ENCODE measurements at places on chromosomes 2 and 18. TPM values are rescaled to one million over a fixed set of nuclear protein-coding genes. Genes with fewer than 3 reads are reported as not detected.

DNA sequence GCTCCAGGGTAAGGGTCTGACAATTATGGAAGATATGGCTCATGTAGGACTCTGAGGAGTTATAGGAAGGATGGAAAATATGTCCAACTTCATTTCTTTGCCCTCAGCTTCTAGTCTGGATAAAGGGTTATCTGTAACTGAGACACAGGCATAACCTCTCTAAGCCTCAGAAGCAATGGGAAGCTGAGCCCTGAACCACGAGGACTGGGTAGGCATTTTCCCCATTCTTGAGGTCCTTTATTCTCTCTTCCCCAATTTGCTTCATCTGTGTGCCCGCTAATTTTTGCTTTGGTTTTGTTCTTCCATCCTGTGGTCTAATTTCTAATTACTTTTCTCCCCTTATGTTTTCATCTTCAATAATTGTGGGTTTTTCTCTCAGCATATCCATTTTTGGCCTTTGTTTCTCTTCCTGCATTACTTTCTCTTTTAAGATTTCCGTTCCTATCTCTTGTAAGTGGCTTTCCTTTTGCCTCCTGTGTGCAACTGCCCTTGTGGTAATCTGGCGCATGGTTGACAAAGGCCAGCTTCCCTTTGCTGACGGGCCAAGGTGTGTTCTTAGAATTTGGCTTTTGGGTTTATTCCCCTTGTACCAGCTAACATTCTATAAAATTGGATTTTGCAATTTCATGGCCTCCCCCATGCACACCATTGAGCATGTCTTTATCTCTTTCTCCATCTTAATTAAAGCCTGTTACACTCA, 343.8 kb downstream of the TXNL1 start:
- H3K27ac ChIP-seq: no peak overlapping the region
- H3K4me3 ChIP-seq: no peak overlapping the region
- H3K4me1 ChIP-seq: no peaks in the 10 kb centered on the region

DNA sequence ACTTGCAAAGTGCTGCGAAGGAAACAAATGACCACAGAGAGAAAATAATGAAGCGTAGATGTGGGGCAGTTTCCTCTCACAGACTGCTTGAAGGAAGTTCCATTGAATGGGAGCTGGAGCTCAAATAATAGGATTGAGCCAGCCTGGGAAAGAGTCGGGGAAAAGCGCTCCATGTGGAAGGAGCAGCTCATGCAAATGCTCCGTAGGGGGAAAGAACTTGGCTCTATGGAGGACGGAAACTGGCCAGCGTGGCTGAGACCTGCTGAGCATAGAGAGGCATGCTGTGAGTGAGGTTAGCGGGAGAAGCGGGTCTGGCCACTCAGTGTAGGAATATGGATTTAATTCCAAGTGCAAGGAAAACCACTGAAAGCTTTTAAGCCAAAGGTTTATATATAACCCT, 28.6 kb upstream of the VIT start:
- no peak overlapping the region for H3K27ac ChIP-seq
- DNase-seq: no peak
- H3K36me3 ChIP-seq: no peaks in the 10 kb centered on the region

GRCh38 chr2:42314892-42315468, 46.0 kb downstream of the COX7A2L start:
- H3K4me3 ChIP-seq: no peak overlapping the region
- peaks cover 36% of the 10 kb centered on the region for H3K36me3 ChIP-seq
- H3K27me3 ChIP-seq: no peaks in the 10 kb centered on the region
- no peak for DNase-seq
- H3K4me1 ChIP-seq: no peaks in the 10 kb centered on the region
- no peak overlapping the region for H3K27ac ChIP-seq

OTOS gene
- total RNA-seq: not detected

TSGA10 gene
- total RNA-seq: 4.4 TPM

- H3K36me3 ChIP-seq: peaks cover 14% of the 10 kb centered on the region
- no peaks in the 10 kb centered on the region for H3K4me1 ChIP-seq
- no peak for DNase-seq
- no peaks in the 10 kb centered on the region for H3K27me3 ChIP-seq
- H3K4me3 ChIP-seq: no peak overlapping the region
- no peak overlapping the region for H3K27ac ChIP-seq
These were observed 268.6 kb downstream of the HDAC4 start for GRCh38 chr2:239132156-239132709.

DNA sequence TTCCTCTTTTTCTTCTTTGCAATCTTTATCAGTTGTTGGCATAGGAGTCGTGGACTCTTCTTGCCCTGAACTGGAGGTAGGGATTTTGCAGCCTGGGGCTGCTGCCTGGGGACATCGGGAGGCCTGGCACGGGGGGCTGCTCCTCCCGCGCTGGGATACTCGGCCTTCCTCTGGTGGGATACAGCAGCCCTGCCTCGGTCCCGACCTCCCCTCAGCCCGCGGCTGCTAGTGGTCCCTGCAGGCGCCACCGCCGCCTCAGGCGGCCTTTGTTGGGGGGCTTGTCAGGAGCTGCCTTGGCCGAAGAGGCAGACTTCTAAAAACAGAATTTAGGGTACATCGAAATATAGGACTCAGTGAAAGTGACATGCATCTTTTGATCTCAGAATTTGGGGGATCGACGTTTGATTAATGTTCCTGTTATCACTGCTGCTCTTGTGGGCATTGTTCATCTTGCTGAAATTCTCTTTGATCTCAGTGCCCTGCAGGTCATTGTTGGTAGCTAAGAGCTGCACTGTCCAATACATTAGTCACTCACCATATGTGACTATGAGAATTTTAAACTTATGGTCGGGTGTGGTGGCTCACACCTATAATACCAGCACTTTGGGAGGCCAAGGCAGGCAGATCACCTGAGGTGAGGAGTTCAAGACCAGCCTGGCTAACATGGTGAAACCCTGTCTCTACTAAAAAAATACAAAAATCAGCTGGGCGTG, 16.3 kb downstream of the POLR2D start:
- H3K27me3 ChIP-seq: no peaks in the 10 kb centered on the region
- no peaks in the 10 kb centered on the region for H3K4me1 ChIP-seq
- H3K27ac ChIP-seq: no peak overlapping the region

RAPGEF4 gene
- 1.5 TPM for total RNA-seq

- H3K4me1 ChIP-seq: no peaks in the 10 kb centered on the region
- H3K36me3 ChIP-seq: no peaks in the 10 kb centered on the region
These were observed 60.4 kb downstream of the ARL4C start for GRCh38 chr2:234436482-234436837.

GRCh38 chr18:11791131-11791530, 60.1 kb upstream of the CHMP1B start:
- no peak overlapping the region for H3K4me3 ChIP-seq
- H3K27ac ChIP-seq: no peak overlapping the region
- no peaks in the 10 kb centered on the region for H3K27me3 ChIP-seq
- no peak for DNase-seq

GRCh38 chr2:201660293-201660895, 17.1 kb upstream of the TMEM237 start:
- no peaks in the 10 kb centered on the region for H3K36me3 ChIP-seq
- H3K27me3 ChIP-seq: no peaks in the 10 kb centered on the region
- no peak overlapping the region for H3K27ac ChIP-seq

DNA sequence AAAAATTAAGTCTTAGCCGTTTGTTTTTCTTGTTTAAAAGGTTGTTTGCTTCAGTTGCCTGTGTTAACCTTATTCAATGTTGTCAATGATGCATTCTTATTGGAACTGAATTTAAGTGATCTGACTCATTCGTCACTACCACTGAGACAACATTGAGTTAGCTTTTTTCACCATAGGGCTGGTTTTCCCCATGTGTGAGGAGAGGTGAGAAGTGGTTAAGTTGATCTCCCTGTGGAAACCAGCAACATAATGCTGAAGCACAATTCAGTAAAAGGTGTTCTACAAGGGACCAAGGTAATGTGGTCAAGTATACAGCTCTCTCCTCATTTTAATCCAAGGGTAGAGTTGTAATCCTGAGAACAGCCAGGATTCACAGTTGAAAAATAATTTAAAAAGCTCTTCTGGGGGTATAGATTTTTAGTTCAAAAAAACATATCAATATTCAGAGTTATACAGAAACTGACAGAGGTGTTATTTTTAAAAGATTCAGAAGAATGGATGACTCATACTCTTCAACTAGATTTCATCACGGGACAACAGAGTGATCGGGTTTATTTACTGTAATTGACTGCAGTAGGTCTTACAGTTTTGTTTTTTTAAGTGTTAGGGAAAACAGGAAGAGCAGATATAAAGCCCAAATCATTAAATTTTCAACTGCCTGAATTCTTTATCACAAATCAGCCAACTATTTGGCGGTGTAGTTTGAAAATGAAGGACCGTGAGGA, 12.6 kb downstream of the NOP58 start:
- peaks cover 46% of the 10 kb centered on the region for H3K36me3 ChIP-seq
- no peak overlapping the region for H3K4me3 ChIP-seq
- DNase-seq: no peak
- no peaks in the 10 kb centered on the region for H3K27me3 ChIP-seq
- peaks cover 12% of the 10 kb centered on the region for H3K4me1 ChIP-seq

CIB4 gene
- total RNA-seq: not detected

CHRND gene
- total RNA-seq: not detected

SPATA3 gene
- not detected for total RNA-seq

DNA sequence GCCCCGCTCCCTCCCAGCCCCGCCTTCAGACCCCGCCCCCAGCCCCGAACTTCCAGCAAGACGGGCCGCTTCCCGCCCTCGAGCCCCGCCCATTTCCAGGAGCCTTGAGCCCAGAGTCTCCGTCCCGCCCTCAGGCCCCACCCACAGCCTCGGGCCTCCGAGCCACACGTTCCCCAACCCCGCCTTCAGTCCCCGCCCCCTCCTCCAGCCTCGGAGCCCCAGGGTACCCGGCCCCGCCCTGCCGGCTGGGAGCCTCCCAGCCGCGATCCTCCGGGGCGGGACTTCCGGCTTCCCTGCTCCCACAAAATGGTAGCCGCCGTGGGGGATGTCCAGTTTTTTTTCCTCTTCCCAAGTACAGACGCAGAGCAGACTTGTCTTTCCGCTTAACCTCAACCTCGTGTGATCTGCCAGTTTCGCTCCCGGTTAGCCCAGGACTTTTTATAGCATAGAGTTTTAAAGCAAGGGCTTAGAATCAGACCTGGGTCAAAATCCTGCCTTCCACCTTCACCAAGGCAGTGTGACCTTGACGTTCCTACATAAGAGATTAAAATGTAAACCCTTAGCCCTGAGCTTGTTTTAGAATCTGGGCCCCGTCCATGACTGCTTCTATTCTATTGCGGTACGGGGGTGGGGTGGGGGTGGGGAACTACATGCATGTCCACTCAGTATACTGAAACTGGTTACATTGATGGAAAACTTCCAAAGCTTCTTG, 435 bp upstream of the GPR155 start:
- peak; percentile 100 for DNase-seq
- H3K27ac ChIP-seq: peak overlapping the region; percentile 83
- no peaks in the 10 kb centered on the region for H3K27me3 ChIP-seq
- no peaks in the 10 kb centered on the region for H3K36me3 ChIP-seq
- H3K4me1 ChIP-seq: peaks cover 8% of the 10 kb centered on the region

DNA sequence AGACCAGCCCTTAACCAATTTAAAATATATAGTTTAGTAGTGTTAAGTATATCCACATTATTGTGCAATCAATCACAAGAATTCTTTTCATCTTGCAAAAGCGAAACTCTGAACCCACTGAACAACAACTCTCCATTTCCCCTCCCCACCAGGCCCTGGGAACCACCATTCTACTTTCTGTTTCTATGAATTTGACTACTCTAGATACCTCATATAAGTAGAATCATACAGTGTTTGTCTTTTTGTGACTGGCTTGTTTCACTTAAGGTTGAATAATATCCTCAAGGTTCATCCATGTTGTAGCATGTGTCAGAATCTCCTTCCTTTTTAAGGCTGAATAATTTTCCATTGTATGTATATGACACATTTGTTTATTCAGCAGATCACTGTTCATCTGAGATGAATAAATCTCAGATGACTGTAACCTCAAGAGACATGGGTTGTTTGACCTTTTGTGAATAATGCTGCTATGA, 8.1 kb upstream of the SOS1 start:
- DNase-seq: no peak
- H3K27me3 ChIP-seq: no peaks in the 10 kb centered on the region
- peaks cover 7% of the 10 kb centered on the region for H3K4me1 ChIP-seq
- H3K4me3 ChIP-seq: no peak overlapping the region
- H3K36me3 ChIP-seq: no peaks in the 10 kb centered on the region

- H3K4me3 ChIP-seq: no peak overlapping the region
- H3K4me1 ChIP-seq: no peaks in the 10 kb centered on the region
- no peak for DNase-seq
- no peaks in the 10 kb centered on the region for H3K27me3 ChIP-seq
- no peak overlapping the region for H3K27ac ChIP-seq
- no peaks in the 10 kb centered on the region for H3K36me3 ChIP-seq
These were observed 80.2 kb downstream of the ASAP2 start for GRCh38 chr2:9286554-9287399.

- no peak for DNase-seq
- no peak overlapping the region for H3K27ac ChIP-seq
- no peaks in the 10 kb centered on the region for H3K36me3 ChIP-seq
- H3K4me1 ChIP-seq: no peaks in the 10 kb centered on the region
- H3K27me3 ChIP-seq: no peaks in the 10 kb centered on the region
- no peak overlapping the region for H3K4me3 ChIP-seq
These were observed 34.6 kb upstream of the C2orf15 start for GRCh38 chr2:99106913-99107312.

DES gene
- 0.23 TPM for total RNA-seq

GRCh38 chr2:69186614-69187013, 173.6 kb downstream of the ANTXR1 start:
- no peak overlapping the region for H3K4me3 ChIP-seq
- no peaks in the 10 kb centered on the region for H3K27me3 ChIP-seq
- H3K27ac ChIP-seq: no peak overlapping the region
- no peak for DNase-seq
- H3K36me3 ChIP-seq: no peaks in the 10 kb centered on the region

HNMT gene
- 93.6 TPM for total RNA-seq

DNA sequence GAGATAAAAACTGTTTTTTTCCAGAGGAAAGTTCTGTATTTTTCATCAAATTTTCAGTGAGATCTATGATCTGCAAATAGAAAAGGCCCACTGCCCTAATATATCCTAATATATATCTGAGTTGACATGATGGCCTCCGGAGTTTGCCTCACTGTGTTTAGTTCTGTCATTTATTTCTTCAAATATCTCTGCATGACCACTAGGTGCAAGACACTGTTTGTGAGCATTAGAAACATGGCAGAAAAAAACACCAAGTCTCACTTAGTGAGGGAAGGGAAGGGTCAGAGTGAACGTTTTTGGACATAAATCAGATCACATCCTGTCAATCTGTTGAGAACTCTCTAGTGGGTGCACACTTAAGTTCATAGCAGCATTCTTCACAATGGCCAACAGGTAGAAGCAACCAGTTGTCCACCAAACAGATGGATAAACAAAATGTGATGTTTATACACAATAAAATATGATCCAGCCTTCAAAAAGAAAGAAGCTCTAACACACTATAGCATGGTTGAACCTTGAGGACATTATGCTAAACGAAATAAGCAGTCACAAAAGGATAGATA, 53.4 kb downstream of the SPIRE1 start:
- H3K27ac ChIP-seq: no peak overlapping the region
- no peaks in the 10 kb centered on the region for H3K36me3 ChIP-seq
- no peaks in the 10 kb centered on the region for H3K27me3 ChIP-seq
- H3K4me3 ChIP-seq: no peak overlapping the region
- no peaks in the 10 kb centered on the region for H3K4me1 ChIP-seq

LOXHD1 gene
- total RNA-seq: 0.25 TPM

GRCh38 chr18:41226186-41226585, 728.8 kb upstream of the PIK3C3 start:
- no peak for DNase-seq
- H3K27me3 ChIP-seq: no peaks in the 10 kb centered on the region
- no peak overlapping the region for H3K27ac ChIP-seq

Measured in liver (tissue), 10 donors.